ENCODE measurements at places on chromosomes 1 and 21.

GRCh38 chr21:43279578-43279894 is 110.7 kb downstream of the CRYAA start:
- DNase-seq = no peak

GRCh38 chr1:145701306-145701862 is 5.8 kb downstream of the PDZK1 start:
- DNase-seq = no peak

DNA sequence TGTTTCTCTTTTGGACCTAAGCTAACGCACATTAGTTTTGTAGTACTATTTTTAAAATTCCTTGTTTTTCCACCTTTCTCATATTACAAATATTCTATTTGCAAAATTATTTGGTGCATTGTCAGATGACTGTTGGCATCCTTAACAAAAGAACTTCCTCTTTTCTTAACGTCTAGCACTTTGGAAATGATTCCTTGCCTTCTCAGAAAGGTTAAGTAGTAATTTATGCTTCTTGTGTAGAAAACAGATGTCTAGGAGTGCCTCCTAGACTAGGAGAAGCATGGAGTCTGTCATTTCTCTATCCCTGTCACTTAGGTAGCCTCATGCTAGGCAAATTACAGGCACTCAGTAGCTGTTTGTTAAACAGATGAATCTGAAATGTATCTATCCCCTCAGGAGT is 64.4 kb downstream of the HSPA13 start:
- DNase-seq = no peak

DNA sequence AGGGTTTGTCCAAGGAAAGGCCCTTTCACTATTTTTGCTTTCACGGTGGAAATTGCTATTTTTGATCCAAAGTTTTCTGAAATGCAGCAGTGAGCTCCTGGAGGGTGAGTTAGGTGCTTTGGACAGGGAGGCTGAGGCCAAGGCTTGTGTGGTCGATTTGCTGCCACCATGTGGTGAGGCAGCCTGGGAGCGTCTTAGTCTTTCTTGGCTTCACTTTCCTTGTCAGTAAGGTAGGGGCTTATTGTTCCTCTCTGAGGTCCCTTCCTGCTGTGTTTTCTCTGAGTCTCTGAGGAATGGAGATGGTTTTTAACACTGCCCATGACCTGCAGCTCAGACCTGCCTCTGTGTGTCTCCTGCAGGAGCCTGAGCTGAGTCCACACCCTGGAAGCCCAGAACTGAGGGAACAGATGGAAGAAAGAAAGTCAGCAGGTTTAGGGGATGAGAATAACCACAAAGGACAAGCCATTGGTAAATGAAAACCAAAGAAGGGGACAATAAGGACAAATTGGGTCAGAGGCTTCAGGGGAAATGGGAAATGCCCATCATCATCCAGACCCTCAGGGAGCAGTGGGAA is 20.1 kb upstream of the S100A10 start:
- DNase-seq = no peak

DNA sequence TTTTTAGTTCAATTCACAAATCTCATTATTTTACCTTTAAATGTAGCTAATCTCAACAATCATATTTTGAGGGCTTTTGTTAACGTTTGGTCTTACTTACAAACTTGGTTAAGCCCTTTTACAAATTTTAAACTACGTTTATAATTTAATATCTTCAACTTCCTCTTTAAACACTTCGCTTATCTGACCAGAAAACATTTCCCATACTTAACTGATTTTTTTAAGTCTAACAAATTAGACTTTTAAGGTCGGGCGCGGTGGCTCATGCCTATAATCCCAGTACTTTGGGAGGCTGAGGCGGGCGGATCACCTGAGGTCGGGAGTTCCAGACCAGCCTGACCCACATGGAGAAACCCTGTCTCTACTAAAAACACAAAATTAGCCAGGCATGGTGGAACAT is 300.9 kb downstream of the LMX1A start:
- no peak for DNase-seq

GRCh38 chr1:219239518-219239917 is 65.8 kb downstream of the LYPLAL1 start:
- no peak for DNase-seq

GRCh38 chr1:153976819-153977249 is 640 bp downstream of the JTB start:
- DNase-seq = no peak

DNA sequence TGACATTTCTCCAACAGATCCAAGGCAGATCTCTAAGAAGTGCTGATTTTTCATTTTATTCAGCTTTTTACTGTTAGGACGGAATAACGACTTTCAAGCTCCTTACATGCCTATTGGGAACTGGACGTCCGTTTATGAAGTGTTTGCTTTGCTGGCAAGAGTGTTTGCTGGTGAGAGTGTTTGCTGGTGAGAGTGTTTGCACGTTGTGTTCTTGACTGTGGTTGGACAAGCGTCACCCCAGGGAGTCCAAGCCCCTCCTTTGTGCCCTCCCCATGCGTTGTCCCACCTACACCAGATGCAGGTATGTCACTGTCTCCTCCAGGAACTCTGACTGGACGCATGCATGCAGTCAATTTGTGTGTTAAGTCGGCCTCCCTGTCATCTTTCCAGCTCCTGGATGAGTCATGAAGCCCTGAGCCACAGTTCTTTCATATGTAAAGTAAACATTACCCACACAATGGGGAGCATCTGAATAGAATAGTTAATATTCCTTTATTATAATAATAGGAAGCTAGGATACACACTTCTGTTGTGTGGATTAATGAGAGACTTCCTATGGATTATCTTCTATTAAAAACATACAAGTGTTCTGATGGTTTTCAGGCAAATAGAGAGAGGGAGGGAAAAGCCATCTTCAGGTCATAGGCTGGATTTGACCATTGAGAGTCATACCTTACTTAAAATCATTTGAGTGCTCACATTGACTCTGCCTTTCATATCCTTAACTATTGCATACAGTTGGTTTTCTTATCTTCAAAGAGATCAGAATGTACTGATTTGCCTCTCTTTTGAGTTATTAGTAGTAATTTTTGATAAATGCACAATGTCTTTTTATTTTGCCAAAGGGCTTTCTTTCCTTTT is 119.2 kb downstream of the GALNT2 start:
- DNase-seq = no peak

- no peak for DNase-seq
Measured at GRCh38 chr1:66152034-66152433, 359.3 kb downstream of the PDE4B start.

DNA sequence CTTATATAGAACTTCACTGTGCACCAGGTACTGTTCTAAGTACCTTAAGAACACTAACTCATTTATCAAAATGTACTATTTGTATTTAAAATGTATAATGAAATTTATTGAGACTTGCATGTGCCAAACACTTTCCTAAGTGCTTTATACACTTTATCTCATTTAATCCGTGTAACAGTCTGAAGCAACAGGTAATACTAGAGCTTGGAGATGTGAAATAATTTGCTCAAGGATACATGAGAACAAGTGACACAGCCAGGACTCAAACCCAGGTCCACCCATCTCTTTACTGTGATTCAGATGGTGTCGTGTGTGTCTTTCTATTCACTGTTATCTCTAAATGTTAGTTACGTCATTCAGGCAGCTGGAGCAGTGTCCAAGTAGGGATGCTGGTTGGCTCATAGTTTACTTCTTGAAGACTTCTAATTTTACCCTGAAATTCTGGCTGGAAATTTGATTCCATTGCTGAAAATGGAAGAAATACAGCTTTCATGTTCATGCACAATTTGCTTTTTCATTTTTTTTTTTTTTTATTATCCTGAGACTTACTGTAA is 169.7 kb upstream of the UBE2U start:
- DNase-seq = no peak

GRCh38 chr1:108327534-108328466 is 83.9 kb upstream of the NBPF4 start:
- no peak for DNase-seq

DNA sequence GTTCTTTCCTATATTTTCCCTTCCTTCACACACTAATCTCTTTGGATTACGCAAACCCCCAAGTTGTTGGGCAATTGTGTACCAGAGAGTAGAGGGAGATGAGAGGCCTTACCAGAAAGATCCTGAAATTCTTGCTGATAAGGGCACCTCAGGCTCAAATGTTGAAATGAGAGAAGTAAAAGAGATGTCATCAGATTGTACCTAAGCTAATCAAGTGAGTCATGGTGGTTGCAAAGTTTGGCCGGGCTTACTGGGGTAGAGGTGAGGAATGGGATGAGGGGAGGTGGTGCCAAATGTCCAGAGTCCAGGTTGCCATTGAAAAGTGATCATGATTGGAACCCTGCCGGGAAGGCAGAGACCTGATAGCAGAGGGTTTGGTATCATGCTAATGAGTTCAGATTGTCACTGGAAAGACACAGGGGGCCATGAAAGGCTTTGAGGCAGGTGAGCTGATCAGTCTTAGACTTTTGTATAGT is 43.1 kb downstream of the OPTC start:
- no peak for DNase-seq

- no peak for DNase-seq
Measured at GRCh38 chr1:42838482-42839190, 7.8 kb upstream of the ZNF691 start.

DNA sequence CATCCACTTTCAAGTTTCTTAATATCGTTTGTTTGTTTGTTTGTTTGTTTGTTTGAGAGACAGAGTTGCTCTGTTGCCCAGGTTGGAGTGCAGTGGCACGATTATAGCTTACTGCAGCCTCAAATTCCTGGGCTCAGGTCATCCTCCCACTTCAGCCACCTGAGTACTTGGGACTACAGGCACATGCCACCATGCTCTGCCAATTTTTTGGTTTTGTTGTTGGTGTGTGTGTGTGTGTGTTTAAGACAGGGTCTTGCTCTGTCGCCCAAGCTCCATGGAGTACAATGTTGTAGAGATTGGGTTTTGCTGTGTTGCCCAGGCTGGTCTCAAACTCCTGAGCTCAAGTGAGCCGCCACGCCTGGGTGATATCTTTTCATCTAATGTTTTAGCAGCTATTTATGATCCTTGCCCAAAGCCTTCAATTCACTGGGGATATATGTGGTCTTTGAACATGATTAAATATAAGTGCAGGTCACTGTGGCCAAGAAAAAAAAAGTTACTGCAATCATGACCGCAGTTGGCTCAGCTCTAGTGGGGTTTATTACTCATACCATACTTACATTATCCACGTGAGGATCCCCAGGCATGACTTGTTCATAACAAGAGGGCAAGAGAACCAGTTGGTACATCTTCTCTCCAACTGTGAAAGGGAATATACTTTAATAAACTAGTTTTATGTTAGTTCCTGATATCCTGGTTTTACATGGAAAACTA is 8.0 kb downstream of the RRP1B start:
- no peak for DNase-seq

DNA sequence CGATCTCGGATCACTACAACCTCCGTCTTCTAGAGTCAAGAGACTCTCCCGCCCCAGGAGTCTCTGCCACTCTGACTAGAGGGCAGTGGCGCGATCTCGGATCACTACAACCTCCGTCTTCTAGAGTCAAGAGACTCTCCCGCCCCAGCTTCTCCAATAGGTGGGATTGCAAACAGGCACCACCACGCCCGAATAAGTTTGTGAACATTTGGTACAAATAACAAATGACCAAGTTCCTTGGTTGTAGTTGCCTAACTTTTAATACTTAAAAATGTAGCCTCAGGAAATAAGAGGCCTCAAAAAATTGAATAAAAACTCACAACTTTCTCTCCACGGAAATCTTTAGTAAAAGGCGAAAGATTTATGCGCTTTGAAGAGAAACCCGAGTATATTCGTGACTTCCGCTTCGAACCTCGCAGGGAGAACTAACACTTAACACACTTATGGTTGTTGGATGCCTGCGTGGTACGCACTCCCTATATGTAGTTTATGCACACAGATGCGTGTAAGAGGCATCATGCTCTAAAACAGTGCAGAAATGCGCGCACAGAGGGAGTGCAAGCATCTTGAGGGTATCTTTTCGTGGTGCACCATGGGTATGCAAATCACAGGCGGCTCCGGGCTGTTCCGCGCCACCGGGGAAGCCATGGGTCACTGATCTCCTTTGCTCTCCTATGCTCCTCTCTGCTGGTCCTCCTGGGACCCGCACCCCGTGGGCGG is 11.4 kb downstream of the BTBD19 start:
- DNase-seq = peak; percentile 97

- no peak for DNase-seq
Measured at GRCh38 chr1:9182784-9183257, 51.8 kb upstream of the H6PD start.

DNA sequence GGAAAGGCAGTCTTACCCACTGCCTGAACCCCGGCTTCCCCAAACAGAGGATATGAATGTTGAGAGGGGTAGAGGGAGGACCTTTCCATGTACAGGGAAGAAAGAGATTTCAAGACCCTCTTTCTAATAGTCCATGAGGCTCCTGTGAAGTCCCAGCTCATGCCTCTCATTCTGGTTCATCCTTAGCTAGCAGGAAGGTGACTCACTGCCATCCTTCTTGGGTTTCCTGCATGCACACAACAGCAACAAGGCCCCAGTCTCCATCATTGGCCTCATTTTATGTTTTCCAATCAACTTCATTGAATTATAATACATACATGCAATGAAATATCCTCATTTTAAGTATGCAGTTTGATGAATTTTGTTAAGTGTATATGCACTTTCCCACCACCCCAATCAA is 46.2 kb downstream of the SYT2 start:
- no peak for DNase-seq

- DNase-seq = no peak
Measured at GRCh38 chr1:221241592-221241991, 362.3 kb downstream of the HLX start.

GRCh38 chr1:119542492-119542946 is 35.5 kb downstream of the HSD3B1 start:
- no peak for DNase-seq

- DNase-seq = no peak
Measured at GRCh38 chr1:36534711-36535412, 52.1 kb upstream of the CSF3R start.

- no peak for DNase-seq
Measured at GRCh38 chr1:26162220-26162709, 3.4 kb downstream of the FAM110D start.

- peak; percentile 77 for DNase-seq
Measured at GRCh38 chr1:156435545-156436140, 64.9 kb downstream of the MEF2D start.

DNA sequence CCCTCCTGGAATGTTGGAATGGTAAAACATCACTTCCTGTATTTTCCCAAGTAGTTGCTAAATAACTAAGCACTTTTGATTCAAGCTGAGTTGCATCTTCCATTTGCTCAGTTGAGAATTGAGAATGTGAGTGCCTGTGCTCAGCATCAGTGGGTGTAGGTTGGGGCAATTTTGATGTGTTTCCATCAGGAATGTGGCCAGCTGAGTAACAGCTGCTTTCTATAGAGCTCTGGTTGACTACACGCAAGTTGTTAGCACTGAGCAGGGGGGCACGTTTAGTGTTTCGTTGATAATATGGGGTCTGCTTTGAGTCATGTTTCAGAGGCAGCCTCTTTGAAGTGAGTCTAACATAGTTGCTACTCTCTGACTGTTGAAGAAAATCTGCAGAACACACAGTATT is 41.5 kb downstream of the LRRC53 start:
- no peak for DNase-seq

- DNase-seq = no peak
Measured at GRCh38 chr1:199724049-199724448, 303.5 kb upstream of the NR5A2 start.
